NCI-H1048 (cell line): ENCODE measurements at places on chromosomes 7 and 10.

DNA sequence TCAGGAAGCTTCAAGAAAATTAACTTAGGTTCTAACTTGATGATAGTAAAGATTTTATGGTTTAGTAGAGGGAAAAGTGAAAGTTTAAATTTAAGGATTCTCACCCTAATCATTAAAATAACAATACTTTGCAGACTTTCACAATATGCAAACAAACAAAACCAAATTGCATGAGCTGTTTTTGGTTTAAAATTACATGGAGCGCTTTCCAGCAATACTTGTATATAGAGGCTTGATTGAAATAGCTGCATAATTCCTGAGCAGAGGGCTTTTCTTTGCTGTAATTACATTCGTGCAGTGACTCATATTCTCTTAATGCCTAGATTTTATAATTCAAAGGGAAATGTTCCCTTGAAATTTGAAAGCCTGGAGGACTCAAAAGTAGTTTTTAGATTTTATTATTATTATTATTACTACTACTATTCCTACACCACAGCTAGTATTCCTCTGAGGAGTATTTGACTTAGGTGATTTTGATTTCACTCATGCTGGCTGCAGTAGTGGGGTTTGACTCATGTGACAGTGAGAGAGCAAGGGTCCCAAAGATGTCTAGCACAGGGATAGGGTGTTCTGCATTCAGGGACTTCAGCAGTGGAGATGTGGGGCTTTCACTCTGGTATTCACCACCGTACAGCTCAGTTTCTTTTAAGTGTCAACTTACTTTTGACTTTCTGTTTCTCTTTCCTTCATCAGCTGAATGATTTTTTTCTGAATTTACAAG, 138.1 kb downstream of the ADAM22 start:
- no peak for DNase-seq

DNA sequence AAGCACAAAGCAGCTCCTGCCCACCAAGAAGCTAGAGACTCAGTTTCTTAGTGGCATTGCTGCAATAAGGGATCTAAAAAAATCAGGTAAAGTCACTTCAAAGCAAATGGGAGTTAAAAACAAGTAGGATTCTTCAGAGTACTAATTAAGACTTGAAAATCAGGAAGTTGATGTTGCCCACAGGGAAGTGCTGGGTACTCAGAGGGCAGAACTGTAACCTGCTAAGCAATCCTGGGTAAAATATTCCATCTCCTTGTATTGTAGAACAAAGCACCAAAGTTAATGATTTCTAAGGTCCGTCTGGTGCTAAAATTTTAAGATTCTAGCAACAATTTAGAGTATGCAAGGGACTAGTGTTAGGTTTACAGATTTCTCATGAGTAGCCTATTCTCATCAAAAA, 8.3 kb downstream of the PEX1 start:
- no peak for DNase-seq

- no peak for DNase-seq
These were observed 2.2 kb downstream of the STN1 start for GRCh38 chr10:103915796-103916195.

DNA sequence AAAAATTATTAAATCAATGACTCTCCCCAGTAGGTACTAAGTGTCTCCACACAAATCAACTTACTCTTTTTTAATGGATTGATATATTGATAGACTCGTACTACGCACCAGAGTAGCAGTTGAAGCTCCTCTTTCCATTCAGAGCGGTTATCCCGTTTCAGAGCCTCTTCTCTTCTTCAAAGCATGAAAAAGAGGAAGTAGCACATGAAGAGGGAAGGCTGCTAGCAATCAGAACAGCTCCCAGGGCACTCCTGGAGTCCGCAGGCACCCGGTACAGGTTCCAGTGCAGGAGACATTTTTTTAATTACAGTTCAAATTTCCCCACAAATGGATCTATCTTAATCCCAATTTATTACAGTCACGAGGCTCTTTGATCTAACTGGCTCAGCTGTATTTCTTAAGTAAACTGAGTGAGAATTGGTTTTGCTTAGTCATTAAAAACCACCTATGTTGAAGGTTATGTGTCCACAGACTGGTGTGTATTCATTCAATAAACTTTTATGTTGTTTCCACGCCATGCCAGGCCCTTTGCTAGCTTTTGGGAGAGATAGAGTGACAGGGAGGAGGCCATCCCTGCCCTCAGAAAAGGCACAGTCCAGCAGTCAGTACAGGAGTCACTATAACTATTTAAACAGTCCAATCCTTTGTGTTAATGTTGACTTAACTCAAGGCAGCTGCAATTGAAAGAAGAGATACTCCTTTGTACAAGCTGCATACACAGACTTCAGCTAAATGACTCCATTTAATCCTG, 32.1 kb upstream of the CALN1 start:
- DNase-seq: no peak

- no peak for DNase-seq
These were observed 31.1 kb downstream of the ADAP1 start for GRCh38 chr7:923108-924041.

DNA sequence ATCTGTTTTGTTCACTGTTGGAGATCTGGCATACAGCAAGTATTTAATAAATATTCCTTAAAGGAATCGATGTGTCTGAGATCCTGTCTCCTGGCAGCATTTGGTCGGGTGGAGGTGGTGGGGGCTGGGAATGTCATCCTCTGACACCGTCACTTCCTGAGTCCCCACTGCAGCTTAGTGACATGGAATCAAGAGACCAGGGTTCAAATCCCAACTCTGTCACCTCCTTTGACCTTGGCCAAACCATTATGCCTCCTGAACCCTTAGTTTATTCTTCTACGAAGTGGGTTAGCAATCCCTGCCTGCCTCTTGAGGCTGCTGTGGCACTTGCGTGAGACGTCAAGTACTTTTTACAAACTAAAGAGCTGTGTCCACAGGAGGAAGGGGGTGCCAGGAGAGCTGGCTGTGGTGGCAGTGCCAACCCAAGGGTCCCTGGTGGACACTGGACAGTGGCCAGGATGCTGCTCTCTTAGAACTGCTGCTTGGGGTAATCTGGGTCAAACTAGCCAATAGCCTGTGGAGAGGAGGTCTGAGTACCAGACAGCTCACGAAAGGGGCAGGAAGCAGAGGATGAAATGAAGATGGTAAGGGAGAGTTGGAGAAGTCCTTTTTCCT, 8.0 kb upstream of the ZMIZ1 start:
- DNase-seq: no peak

- DNase-seq: no peak
These were observed 69.7 kb upstream of the APBB1IP start for GRCh38 chr10:26368463-26368862.

DNA sequence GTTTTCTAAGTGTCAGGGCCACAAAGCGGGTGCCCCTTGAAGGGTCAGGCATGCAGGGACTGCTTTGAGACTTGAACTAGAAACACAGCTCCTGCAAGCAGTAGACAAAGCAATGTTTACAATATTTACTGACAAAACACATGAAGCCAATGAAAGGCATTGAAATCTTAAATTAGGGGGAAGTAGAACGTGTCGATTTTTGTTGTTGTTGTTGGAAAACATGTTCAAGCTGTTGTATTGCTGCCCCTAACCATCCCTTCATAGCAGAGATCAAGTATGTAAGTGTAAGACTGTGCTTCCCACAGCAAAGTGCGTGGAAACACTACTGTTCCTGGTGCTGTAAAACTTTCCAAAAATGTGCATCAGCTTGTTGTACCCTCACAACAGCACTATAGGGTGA, 131.6 kb upstream of the MGMT start:
- DNase-seq: no peak

DNA sequence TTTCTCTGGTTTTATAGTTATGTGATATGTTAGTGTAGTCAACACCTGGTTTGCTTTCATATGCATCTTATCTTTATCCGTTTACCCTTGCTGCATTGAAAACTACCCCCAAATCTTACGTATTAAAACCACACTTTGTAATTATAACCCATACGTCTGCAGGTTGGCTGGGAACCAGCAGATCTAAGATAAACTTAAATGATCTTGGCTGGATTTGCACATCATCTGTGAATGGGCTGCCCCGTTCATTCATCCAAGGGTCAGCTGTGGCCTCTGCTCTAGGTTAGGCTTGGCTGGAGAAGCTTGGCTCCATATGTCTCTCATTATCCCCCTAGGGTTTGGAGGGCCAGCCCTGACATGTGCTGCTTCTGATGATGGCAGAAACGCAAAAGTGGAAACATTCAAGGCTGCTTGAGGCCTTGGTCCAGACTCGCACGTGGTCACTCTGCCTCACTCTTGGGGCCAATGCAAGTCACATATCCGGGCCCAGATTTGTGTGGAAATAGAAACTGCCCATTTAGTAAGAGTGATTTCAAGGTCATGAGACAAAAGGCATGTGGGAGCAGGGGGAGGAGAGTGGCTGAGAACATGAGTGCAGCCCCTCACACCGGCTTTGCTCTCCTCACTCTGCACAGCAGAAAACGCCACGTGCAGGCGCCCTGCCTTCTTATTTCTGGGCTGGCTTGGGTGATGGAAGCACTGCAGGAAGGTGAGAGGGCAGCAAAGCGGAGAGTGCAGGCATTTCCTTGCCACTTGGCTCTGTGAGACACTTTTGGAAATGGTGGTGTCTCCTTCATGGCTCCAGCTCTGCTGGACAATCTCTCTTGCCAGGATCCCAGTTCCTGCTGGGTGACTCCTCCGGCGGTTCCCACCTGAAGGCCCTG, 553.8 kb downstream of the GLRX3 start:
- DNase-seq: no peak

DNA sequence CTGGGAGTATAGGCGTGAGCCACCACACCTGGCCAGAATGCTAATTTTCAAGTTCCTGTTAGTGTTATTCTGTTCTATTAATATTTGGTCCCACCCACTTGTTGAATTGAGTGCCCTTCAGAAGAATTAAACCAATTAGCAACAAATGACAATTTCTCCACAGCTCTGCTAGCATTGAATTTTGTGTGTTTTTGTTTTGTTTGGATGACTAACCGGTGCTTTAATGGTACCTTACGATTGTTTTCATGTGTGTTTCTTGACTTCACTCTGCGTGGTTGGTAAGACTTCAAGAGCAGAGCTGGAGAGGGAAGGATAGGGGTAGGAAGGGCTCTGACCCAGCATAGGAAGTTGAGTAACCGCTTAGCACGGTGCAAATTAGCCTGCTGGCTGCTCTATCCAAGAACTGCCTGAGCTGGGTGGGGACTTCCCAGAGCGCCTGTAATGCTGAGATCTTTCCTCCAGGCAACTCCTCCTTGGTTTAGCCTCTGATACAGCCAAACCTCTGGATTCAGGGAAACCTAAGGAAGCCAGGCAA, 4.6 kb downstream of the ARPC1B start:
- DNase-seq: no peak

GRCh38 chr7:114405427-114405826, 9.2 kb upstream of the FOXP2 start:
- DNase-seq: no peak

DNA sequence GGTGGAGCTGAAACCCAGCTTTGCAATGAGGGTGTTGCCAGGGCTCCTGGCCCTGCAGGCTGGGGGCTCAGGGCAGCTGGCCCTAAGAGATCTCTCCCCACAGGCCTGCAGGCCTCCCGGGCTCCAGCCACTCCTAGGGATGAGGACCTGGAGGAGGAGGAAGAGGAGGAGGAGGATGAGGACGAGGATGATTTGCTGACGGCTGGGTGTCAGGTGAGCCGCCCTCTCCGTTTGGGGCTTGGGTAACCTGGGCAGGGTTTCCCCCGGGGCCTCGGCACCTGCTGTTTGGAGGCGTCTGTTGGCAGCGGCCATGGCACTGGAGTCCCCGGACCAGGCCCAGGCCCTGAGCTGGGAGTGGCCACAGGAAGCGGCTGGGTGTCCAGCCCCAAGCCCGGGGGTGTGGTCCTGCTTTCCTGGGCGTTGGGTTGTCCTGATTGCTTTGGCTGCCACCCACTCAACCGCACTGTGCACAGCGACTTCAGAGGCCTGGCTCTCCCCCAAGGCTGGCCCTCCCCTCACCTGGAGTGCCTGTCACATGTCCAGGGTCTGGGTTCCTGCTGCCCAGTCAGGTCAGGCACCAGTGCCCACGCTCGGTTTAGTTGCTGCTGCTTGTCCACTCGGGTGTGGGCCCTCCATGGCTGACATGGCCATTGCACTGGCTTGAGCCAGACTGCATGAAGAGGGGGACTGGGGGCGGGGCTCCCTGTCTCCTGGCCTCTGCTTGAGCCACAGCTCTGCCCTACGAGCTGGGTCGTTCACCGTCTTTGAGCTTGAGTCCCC, 5.9 kb downstream of the ZNF316 start:
- no peak for DNase-seq
